ENCODE measurements at places on chromosomes 3 and 15.

DNA sequence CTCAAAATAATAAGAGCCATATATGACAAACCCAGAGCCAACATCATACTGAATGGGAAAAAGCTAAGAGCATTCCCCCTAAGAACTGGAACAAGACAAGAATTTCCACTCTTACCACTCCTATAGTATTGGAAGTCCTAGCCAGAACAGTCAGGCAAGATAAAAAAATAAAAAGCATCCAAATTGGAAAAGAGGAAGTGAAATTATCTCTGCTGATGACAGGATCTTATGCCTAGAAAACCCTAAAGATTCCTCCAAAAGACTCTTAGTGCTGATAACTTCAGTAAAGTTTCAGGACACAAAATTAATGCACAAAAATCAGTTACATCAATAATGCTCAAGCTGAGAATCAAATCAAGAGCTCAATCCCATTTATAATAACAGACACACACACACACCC is 45.9 kb upstream of the SLC2A2 start:
- no peak for DNase-seq

DNA sequence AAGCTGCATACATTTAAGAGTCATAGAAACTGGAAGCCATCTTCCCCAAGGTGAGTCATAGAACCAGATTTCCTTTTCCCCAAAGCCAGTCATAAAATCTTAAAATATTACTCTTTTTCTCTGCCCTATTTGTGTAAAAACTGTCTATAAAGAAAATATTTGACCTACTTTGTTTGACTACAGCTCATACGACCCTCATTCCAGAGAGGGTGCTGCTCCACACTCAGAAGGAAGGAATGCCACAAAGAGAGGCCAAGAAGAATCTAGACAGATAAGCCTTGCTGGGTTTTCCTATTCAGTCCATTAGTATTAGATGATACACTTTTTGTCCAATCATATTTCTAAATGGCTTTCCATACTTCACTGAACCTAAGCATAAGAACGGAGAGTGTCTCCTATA is 671.6 kb upstream of the SGO1 start:
- no peak for DNase-seq

- no peak for DNase-seq
Observed at GRCh38 chr3:34056951-34057390, 258.5 kb downstream of the PDCD6IP start.

GRCh38 chr3:178233371-178234071 is 302.7 kb upstream of the KCNMB2 start:
- DNase-seq, result no peak

- no peak for DNase-seq
Observed at GRCh38 chr3:71423151-71423906, 160.2 kb downstream of the FOXP1 start.

DNA sequence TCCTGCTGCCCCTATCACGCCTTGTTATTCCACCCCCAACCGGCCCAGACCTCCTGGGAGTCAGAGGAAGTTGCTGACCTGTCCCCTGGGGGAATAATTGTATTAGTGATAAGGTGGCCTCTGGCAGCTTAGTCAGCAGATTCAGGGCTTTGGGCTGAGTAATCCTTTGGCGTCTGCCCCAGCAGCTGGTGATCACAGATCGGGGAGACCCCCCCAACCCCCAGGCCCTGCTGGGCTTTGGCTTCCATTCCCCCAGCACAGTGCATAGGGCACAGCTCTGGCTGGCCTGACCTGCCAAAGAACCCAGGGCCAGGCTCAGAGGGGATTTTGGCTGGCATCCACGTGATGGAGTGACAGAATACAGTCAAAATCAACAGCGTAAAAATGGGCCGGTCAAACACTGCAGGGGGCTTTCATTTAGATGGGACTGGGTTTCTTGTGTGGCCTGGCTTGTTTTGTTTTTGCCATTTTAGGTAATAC is 3.9 kb upstream of the NR2E3 start:
- no peak for DNase-seq

DNA sequence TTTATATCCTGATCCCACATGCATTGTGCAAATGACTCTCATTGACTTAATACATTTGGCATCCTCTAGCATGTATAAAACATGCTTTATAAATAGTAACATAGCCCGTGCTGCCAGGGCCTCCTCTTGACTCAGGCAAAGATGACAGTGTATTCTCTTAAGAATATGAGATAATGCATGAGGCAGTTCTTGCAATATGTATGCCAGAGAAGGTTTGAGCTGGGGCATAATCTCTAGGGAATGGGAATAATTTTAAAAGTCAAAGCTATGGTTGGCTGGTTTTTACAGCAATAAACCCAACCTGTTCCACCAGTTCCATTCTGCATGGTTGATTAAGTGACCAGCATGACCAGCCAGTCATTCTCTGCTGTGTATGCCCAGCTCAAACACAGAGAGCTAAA is 179.0 kb upstream of the PFN2 start:
- no peak for DNase-seq

GRCh38 chr15:64902863-64903262 is 8.8 kb upstream of the ANKDD1A start:
- DNase-seq, result no peak
